Stimulated activated naive CD8-positive, alpha-beta T cell treated with anti-CD3 and anti-CD28 coated beads, Interleukin-15, Interleukin-2, amounts not matched to agents 100 U/mL and 50 U/mL, for 24 hours (primary cell): ENCODE measurements at places on chromosomes 5 and 9.

DNA sequence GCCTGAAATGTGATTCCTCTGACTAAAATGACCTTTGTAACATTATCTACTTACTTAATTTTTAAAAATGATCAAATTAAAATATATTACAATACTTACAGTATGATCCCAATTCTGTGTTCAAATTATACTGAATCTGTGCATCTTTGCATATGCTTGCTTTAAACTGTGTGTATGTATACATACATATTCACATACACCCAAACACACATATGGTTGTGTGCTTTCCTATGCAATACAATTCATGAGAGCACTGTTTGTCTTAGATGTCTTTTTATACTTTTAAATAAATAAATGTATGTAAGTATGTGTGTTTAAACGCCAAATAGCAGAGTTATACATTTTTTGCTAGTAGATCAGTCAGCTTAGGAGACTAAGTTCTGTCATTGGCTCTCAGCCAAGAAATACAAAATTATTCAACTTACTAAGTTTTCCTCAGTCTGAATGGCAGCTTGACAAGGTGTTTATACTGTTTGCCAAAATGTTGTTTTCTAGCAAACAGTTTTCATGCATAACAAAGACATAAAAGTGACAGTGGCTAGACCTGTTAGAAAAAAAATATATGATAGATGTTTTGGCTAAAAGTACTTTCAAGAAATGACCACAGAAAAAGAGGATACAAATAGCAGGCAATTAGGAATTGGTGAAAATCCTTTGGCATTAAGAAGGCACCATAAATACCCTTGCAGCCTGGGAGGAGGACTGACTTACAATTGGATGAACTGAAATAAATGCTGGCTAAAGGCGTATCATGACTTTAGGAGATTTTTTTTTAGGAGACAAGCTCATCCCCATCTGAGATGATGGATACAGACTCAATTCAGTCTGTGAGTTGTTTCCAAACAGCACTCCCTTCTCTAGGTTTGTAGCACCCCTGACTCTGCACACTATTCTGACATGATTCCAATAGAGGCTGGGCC is 7.9 kb downstream of the TICAM2 start:
- no peak for DNase-seq

DNA sequence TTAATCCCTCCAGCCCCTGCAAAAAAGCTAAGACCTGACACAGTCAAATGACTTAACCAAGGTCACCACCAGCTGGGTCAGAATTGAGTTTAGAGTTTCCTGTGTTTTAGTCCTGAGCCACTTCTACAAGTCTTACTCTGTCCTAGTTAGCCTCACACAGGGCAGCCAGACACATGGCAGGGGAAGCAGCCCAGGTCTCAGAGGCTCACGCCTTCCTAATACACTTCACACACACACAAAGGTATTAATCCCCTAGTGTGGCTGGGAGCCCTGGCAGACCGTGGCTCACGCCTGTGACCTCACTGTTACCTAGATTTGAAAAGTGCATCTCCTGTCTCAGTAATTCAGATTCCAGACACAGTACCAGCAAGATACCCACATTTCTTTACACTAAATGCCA is 77.4 kb upstream of the WWC1 start:
- DNase-seq, result no peak

DNA sequence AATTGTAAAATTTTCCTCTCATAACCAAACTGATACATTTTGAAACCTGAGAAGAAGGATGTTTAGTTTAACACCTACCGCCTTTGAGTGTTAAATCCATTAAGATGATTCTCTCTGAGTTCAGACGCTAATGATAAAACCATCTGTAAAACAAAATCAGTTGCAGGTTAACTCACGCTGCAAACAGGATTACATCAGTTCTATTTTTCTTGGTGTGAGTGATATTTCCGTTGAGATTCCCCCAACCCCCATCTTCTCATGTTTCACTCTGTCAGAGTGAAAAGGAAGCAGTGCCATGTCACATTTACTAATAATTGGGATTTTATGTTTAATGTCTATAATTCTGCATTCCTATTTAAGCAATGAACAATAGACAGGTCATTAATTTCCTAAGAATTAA is 146.5 kb downstream of the FANCC start:
- DNase-seq, result no peak

- DNase-seq, result no peak
These were observed 191.0 kb downstream of the TARS1 start for GRCh38 chr5:33631786-33632185.

- DNase-seq, result no peak
These were observed 780.3 kb downstream of the KCTD16 start for GRCh38 chr5:144950996-144951395.

DNA sequence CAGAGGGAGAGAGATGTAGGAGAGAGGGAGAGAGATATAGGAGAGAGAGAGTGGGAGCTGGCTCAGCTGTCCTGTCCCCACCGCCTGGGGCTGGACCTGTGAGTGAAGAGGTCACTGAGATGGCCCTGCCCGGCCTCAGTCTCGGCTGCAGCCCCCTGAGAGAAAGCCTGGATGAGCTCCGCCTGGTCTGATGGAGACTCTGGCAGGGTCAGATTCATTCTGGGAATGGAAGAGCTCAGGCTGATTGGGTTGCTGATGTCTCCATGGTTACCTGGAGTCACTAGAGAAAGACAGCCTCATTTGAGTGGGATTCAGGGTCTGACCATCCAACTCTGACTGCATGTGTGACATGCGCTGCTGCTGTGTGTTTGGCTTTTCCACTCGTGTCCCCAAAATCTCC is 27.1 kb upstream of the SEMA4D start:
- no peak for DNase-seq

- DNase-seq, result no peak
These were observed 400.5 kb downstream of the ARRDC3 start for GRCh38 chr5:90982576-90982975.
